Activated CD4-positive, alpha-beta T cell treated with anti-CD3 and anti-CD28 coated beads, Interleukin-2, amount 50 U/mL, for 16 hours (primary cell): ENCODE measurements at places on chromosomes 2 and 18.

- DNase-seq: no peak
Measured at GRCh38 chr2:135826544-135826943, 10.4 kb downstream of the LCT start.

- DNase-seq: no peak
Measured at GRCh38 chr2:157489983-157490382, 46.1 kb upstream of the CYTIP start.

GRCh38 chr2:169468841-169469240 is 10.5 kb upstream of the BBS5 start:
- no peak for DNase-seq

DNA sequence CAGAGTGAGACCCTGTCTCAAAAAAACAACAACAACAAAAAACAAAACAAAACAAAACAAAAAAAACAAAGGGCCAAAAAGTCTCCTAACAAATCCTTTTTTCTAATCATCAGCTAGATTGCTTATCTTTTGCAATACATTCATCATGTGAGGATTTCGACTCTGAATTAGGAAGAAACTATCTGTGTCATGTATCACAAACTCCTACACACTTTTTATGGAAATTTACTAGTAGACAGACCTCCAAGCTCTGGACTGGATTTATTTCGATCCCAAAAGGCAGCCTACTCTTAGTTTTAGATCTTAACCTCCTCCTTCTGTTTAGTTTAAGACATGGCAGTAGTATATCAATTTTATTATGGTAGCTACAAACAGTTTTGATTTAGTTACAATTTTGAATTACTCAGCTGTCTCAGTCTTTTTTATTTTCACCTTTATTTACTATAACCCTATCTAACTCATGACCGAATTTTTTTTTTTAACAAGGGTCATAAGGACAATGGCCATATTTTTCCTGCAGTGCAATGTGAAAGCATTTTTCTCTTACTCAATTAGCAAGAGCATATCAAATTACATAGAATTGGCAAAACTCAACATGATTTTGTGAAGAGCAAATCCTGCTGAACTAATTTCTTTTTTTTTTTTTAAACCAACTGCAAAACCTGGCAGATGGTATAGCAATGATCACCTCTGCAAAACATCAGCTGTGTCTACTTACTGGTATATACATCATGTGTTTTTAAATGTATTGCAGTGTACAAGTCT is 10.7 kb upstream of the CCDC88A start:
- no peak for DNase-seq

GRCh38 chr2:184524551-184525382 is 73.6 kb upstream of the ZNF804A start:
- no peak for DNase-seq

GRCh38 chr2:126315828-126316227 is 340.1 kb upstream of the GYPC start:
- no peak for DNase-seq

- DNase-seq: no peak
Measured at GRCh38 chr18:295756-296490, 28.1 kb upstream of the THOC1 start.

DNA sequence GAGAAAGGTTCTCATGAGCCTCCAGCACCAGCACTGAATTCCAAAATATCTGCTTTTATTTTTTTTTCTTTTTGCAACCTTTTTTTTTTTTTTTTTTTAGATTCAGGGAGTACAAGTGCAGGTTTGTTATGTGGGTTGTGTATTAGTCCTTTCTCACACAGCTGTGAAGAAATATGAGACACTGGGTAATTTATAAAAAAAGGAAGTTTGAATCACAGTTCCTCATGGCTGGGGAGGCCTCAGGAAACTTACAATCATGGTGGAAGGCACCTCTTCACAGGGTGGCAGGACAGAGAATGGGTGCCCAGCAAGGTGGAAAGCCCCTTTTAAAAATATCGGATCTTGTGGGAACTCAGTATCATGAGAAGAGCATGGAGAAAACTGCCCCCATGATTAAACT is 7.9 kb upstream of the TMX3 start:
- DNase-seq: no peak

DNA sequence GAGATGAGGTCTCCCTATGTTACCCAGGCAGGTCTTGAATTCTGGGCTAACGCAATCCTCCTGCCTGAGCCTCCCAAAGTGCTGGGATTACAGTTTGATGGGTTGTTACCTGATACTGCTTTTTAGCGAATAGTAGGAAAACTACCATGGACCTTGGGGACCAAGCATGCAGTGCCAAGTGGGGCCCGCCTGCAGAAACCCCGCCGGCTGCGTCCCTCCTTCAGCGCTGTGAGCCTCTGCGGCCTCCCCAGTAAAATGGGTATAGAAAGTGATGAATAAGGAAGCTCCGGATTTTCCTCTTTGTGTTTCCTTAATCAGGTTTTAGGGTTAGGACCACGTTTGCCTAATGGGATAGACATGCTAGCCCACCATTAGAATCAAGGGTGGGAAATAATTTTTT is 30.4 kb downstream of the RAMP1 start:
- no peak for DNase-seq
